Suppressor macrophage (primary cell): ENCODE measurements at places on chromosomes 3 and 15.

DNA sequence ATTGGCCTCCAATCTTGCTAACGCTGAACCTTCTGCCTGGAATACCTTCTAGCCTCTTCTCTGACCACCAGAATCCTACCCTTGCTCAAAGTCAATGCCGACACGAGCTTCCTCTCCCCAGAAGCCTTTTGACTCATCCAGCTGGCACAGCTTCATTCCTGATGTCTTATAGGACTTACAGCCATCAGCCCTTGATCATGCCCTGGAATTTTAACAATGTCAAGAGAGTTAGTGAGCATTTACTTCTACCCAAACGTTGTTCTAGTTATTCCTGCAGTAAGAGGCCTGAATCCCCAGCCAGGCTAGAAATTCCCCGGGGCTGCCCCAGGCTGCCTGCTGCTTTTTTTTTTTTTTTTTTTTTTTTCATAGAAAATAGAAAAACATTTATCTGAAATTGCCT lies 3.9 kb downstream of the CYP1A2 start:
- DNase-seq, result no peak

DNA sequence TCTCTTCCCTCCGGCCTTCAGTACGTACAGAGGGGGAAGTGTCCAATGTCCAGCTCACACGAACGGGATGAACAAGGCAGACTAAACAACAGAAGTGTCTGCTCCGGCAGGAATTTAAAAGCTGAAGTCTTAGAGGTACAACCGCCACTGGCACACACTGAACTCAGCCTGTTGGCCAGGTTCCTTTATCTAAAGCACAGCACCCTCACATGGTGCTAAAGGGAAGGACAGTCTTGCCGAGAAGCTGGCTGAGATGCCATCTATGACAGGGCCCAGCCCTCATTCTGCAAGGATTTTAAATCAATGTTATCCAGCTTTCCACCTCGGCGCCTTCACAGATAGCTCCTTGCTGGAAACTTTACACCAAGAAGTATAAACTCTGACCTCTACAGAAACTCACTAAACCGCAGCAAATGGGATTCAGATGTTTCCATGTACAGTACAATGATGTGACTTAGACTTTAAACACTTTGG lies 2.8 kb downstream of the ADAMTS17 start:
- DNase-seq, result peak; percentile 68

DNA sequence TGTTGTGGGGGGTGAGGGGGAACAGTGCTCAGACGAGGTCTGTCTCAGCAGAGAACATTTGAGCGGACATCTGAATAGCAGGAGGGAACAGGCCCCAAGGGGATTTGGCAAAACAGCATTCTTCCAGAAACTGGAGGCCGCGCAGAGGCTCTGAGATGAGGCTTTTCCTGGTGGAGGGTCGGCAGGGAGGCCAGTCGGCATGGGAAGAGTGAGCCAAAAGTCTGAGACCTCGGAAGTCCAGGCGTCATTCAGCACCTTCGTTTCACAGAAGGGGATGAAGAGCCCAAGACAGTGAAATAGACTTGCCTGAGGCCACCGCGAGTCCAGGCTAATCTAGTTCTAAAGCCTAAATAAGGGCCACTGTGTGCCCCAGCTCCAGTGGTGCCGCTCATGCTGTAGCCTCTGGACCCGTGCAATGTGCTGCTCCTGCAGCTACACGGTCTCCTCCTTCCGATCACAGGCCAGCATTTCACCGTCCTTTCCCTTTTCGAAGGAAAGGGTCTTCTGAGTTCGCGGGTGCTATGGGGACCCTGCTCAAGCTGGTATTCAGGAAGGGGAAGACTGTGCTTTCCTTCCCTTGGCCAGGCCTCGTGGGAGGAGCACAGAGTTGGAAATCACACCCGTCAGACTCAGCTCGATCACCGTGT lies 24.4 kb downstream of the LSM3 start:
- DNase-seq, result no peak

- no peak for DNase-seq
Observed at GRCh38 chr3:45917146-45917898, 25.9 kb upstream of the CXCR6 start.

GRCh38 chr3:38536671-38537070 lies 40.5 kb downstream of the EXOG start:
- DNase-seq, result no peak

DNA sequence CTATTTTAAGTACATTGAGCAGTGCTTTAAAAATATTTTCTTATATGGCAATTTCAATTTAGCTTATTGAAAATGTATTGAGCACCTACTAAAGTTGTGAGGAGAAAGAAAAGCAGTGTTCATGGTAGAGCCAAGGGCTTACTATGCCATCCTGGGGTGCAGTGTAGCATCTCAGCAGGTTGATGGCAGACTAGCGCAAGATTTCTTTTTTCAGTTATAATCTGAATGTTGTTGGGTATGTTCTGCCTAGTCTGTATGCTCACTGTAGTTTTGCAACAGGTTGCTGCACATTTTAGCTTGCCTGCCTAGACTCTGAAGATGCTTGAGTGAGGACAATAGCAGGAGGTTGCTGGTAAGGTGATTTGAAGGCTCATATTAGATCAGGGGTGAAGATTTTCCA lies 103.1 kb upstream of the UNC13C start:
- no peak for DNase-seq

GRCh38 chr3:55487381-55488241 lies 505 bp upstream of the WNT5A start:
- peak; percentile 50 for DNase-seq

GRCh38 chr3:140505876-140506275 lies 172.0 kb upstream of the TRIM42 start:
- no peak for DNase-seq

- peak; percentile 23 for DNase-seq
Observed at GRCh38 chr3:71657831-71658530, 67.2 kb downstream of the EIF4E3 start.

DNA sequence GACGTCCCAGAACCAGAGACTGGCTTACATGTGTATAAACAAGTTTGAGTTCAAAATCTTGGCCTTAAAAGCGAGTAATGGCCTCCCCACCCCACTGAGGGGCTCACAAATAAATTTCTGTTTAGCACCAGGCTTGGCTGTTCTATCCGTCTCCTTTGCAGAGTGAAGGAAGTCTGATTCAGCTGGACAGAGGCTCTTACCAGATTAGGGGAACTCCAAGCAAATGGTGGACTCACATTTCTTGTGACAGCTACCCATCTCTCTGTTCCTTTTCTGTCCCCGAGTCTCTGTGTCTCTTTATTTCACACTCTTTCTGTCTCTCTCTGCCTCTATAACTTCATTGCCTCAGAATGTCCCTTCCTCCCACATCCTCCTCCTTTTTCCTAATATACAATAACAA lies 62.7 kb downstream of the DGKG start:
- DNase-seq, result peak; percentile 36

GRCh38 chr3:135097276-135097946 lies 302.4 kb downstream of the EPHB1 start:
- no peak for DNase-seq

DNA sequence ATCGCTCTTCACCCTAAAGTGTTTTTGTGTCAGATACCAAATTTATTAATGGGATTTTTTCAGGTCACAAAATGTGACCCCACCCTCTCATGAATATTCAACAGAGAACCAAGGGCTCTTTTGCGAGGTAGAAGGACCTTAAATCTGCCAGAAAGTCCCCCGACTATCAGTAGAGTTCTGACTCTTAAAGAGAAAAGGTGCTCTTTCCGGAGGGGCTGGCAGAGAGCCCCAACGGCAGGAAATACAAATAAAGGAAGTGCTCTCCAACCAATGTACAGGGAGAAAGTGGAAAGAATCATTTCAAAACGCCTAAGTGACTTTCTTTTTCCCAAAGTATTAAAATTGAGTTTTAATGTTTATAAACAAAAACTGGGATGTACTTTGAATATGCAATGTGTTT lies 517.2 kb downstream of the FOXP1 start:
- peak; percentile 39 for DNase-seq

DNA sequence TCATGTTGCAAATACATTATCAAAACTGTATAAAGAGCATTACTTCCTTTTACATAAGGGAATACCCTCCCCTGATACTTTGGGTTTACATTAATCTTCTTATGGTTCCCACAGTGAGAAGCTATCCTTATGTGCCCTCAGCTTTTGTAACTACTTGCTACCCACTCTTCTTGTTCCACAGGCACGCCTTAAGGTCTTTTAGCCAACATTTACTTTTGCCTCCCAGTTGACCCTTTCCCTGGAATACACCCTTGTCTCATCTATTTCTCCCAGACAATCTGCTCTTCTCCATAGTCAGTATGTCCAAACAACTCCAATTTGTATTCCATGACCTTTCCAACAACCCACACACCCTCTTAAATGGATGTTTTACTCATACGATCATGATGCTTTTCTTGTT lies 116.8 kb upstream of the COL8A1 start:
- DNase-seq, result peak; percentile 5

- no peak for DNase-seq
Observed at GRCh38 chr3:194029846-194030245, 106.1 kb upstream of the HES1 start.

DNA sequence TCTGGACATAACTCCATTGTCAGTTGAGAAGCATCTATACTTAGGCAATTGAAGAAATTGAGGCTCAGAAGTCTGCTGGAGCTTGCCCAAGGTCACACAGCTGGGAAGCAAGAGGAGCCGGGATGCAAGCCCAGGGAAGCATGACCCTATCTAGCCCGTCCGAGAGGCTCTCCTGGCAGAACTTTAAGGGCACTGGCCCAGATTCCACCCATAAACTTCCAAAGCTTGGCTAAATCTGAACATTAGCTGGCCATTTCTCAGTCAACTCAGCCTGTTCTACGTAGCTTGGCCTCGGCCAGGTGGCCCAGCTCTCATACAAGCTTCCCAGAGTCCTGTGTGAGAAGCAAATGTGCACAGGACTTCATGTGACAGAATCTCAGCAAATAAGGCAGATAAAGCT lies 75.8 kb downstream of the LRIG1 start:
- no peak for DNase-seq

- DNase-seq, result peak; percentile 96
Observed at GRCh38 chr3:50245831-50246516, 10.0 kb downstream of the GNAI2 start.

GRCh38 chr15:91896341-91897055 lies 43.0 kb downstream of the SLCO3A1 start:
- DNase-seq, result no peak

GRCh38 chr15:100922192-100923040 lies 3.3 kb downstream of the LRRK1 start:
- DNase-seq, result peak; percentile 63

DNA sequence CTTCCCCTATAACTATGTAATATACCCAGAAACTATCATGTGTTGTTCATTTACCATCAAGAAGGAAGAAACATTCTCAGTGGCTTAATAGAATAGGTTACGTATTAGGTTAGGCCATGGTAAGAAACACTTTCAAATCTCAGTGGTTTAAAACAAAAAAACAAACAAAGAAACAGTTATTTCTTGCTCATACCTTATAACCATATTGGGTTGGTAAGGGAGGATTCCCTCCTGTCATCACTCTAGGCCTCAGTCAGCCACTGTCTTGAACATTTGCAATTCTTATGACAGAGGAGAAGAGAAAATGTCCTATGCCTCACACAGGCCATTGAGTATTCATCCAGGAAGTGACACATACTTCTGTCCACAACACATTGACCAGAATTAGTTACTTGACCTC lies 727.7 kb upstream of the NECTIN3 start:
- DNase-seq, result no peak

DNA sequence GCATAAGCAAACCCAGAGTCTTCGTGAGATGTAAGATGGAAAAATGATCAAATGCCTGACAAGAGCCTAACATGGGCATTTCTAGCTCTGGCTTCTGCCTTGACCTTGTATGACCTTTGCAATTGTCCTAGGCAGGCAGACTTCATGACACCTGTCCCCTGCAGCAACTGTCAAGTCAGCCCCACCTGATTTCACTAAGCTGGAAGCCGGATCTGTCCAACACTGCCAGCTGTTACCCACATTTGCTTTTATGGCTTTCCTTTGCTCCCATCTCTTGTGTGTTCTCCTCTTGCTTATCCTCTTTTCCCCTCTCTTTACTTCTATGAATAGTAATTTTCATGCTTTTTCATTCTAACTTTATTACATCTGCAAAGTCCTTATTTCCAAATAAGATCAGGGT lies 48.5 kb upstream of the TNIK start:
- no peak for DNase-seq

DNA sequence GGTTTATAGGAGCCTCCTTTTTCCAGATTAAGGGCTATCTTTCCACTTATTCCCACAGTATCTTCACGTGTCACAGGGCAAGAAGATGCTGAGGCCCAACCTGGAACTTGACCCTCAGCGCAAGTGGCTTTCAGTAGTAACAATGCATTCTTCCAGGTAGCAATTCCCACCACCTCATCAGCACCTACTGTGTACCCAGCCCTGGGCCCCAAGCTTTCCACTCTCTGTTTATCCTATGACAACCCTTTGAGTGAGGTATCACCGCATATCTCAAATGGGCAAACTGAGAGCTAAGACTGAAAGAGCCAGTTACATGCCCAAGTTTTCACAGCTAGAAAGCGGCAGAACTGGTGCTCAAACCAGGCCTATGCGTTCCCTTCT lies 88.2 kb downstream of the CPN2 start:
- no peak for DNase-seq

DNA sequence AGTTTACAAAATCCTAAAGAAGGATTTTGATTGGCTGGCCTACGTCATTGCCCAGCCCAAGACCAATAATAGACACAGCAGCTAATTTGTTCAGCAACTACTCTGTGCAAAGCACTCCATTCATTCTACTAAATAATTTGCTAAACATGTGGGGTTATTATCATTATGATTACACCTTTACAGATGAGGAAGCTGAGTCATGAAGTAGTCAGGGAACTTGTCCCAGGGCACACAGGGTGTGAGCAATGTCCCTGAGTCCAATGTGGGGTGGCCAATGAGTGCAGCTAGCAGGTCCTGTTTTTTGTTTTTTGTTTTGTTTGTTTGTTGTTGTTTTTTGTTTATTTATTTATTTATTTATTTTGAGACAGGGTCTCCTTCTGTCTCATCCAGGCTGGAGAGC lies 183.6 kb downstream of the ABHD5 start:
- DNase-seq, result no peak

DNA sequence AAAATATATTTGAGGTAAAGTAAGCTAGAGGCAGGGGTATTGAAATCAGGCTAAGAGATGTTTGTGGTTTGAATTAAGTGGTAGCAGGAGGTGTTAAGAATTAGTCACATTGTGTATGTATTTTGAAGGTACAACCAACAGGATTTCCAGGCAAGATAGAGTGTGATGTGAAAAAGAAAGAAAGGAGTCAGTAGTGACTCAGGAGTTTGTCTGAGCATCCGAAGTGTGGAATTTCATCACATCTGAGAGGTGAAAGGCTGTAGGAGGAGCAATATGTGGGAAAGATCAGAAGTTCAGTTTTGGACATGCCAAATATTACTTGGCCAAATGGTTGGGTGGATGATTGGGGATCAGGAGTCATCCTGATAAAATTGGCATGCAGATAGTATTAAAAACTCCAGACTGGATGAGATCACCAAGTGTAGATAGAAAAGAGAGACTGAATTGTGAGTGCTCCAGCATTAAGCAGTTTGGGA lies 32.1 kb upstream of the EBLN2 start:
- DNase-seq, result no peak

DNA sequence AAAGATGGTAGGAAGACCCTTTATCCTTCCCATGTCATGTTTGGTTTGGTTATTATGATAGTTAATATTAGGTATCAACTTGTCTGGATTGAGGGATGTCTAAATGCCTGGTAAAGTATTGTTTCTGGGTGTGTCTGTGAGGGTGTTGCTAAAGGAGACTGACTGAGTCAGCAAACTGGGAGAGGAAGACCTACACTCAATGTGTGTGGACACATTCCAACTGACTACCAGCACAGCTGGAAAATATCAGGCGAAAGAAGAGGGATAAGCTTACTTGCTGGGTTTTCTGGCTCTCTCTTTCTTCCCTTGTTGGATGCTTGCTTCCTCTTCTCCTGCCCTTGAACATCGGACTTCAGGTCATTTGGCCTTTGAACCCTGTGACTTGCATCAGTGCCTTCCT lies 1227.6 kb upstream of the EPHA6 start:
- DNase-seq, result no peak
